Fibroblast of skin of back (primary cell): ENCODE measurements at places on chromosomes 6 and 20.

DNA sequence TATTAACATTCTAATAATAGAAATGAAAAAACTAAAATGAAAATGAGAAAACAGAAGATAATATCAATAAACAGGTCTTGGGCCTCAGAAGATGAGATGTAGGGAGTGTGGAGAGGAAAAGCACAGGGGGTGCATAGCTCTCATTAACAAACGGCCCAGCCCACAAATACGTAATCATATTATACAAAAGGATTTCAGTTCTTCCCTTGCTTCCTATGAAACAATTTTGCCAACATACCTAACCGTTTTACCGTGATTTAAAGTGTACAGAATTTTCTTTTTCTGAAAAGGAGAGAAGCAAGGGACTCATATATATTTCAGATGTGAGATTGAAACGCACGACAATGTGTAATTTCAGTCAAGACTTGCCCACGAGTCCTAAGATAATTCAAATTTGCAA is 136.0 kb downstream of the HFE start:
- peak; percentile 47 for DNase-seq

- no peak for DNase-seq
These were observed 154.8 kb downstream of the RPS12 start for GRCh38 chr6:132969196-132969595.

DNA sequence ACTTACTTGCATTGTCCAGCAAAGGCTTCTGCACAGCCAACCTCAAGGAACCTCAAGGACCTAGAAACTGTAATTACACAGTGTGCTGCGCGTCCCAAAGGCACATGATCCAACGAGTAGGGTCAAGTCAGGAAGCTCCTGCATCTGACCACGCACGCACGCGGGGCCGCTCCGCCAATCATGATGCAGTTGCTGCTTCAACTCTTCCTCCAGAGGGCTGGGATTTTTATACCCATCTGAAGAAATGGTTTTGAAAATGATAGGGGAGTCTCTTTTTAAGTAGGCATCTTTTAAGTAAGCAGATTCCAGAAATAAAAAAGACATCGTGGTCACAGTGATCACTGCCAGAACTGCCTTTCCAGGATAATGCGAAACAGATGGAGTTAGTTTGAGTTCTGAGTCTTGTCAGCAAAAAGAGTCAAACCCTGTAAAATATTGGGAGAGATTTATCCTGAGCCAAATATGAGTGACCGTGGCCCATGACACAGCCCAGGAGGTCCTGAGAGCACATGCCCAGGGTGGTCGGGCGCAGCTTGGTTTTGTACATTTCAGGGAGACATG is 34.0 kb downstream of the KIF25 start:
- DNase-seq: peak; percentile 49

DNA sequence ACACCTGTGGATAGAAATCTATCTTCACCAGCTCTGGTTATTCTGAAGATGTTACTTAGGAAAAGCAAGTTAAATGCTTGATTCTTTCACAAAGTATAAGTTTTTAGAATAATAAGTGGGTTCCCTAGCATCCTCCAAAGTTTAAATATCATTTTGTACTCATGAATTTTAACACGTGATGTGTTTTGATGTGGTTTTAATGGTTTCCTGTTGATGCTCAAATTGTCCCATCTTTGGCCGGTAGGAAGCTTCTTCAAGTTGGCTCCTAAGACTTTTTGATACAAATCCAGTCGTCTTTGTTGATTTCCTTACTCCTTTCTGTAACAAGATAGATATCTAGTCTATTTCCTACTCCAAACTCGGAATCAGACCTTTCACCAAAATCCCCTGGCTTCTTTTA is 94.5 kb upstream of the STXBP5 start:
- DNase-seq: no peak

DNA sequence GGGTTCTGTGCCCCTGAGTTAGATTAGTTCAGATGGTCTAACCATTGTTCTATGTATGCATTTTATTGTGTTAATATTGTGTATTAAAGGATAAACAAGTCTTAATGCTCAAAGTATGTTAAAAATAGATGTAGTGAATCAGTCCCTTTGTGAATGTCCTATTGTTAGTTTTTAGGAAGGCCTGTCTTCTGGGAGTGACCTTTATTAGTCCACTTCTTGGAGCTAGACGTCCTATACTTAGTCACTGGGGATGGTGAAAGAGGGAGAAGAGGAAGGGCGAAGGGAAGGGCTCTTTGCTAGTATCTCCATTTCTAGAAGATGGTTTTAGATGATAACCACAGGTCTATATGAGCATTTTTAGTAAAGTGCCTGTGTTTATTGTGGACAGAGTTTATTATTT is 12.3 kb upstream of the HMGN4 start:
- DNase-seq: no peak

DNA sequence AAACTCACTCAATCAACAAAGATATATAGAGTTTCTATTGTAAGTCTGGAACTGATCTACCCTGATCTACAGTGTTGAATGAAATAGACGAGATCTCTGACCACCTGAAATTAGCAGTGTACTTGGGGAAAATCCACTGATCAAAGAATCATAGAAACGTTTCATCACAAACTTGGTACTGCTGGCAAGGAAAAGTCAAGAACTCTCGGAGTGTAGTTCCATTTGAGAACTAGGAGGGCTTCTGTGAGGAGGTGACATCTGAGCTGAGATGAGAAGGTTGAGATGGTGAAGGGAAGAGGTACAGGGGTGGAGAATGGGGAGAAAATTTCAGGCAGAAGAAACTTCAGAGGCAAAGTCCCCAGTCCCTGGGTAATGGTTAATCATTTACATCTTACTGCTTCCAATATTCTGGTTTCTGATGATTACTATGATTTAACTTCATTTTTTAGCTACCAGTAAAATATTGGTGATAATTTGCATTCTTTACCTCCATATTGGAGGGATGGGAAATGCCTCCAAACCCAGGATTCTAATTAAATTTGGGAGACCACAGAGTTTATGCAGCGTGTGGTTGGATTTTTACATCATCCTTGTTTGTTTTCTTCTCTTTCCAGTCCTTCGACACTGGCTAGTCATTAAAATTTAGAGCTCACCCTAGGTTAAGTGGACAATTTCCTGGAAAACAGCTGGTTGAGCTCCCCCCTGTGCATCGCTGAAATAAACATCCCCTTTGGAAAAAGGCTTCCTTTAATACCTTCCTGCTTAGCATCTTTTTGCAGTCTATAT is 191.9 kb downstream of the BCAS1 start:
- no peak for DNase-seq

DNA sequence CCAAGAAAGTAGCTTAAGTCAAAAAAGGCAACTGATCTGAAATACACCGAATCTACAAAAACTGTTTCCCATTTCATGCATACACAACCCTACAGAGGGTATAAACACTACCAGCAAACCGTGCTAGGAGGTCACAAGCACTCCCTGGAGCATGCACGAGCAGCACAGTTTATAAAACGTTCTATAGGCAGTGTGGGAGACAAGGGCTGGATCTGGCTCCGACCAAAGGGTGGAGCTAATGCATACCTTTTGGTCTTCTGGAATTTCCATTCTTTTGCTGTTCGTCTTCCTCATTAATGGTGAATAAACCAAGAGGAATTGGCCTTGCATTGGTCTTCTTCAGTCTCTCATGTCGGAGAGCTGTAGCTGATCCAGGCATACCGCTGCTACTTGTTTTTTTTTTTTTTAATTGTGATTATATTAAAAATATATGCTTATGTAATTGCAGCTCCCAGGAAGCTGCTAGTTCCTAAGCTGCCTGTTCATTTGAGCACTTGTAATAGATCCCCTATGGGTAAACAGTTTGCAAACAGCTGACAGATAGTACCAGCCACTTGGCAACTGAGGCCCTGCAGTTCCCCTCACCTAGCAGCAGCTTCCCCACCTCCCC is 24.5 kb downstream of the MAP7 start:
- peak; percentile 54 for DNase-seq
